ENCODE measurements at places on chromosomes 1 and 21.

GRCh38 chr1:244970236-244970743, 105.9 kb upstream of the HNRNPU start:
- DNase-seq = peak; percentile 81

DNA sequence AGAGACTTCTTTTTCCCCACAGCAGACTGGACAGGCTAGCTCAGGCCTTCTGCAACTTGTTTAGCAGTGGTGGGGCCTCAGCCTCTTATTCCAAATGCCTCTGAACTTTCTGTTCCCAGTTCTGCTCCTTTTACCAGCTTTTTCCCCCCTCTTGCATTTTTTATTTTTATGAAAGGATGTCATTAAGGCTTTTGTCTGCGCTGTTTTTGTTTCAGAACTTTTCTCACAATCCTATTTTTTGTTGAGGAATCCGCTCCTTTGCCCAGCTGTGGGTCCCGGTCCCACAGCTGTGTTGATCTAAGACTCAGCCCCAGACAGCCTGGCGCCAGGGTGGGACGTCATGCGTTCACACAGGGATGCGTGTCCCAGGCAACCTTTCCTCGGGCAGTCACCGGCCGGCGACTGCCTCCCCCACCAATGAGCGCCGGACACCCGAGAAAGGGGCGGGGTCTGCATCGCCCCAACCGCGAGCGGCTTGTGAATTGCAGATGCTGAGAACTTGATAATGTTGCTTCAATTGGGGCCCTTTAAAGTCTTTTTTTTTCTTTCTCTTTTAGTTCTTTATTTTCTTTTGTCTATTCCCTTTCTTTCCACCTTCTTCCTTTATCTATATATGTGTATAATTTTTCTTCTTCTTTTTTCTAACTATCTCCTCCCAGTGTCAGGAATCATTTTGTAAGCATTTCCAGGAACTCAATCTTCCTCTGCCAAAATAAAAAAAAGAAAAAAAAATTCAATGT, 3.0 kb upstream of the ID3 start:
- peak; percentile 71 for DNase-seq

DNA sequence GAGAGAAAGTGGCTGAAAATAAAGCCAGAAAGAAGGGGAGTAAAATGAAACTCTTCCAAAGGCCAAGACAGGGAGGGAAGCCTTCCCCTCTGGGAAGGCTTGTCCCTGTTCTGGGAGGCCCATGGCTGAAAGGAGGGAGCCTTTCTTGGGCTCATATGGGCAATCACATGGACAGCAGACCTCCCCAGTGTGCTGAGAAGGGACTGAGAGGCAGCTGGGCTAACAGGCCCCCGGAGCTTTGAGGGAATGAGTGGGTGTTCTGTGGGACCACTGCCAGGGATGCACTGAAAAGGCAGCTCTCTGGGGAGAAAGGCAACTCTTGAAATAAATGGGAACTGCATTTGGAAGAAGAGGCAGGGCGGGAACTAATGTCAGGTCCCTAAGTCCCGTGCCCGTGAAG, 39.1 kb downstream of the KANK4 start:
- no peak for DNase-seq

GRCh38 chr1:230320804-230321203, 105.3 kb downstream of the PGBD5 start:
- no peak for DNase-seq

GRCh38 chr1:246151796-246152434, 355.2 kb downstream of the SMYD3 start:
- DNase-seq = no peak

- no peak for DNase-seq
Measured at GRCh38 chr1:2988256-2988655, 33.0 kb upstream of the ACTRT2 start.
